ENCODE measurements at places on chromosomes 2 and 18.
A peak's percentile ranks its signal among the peaks of the same experiment; 100 is the strongest.

GRCh38 chr2:203596183-203596582, 61.1 kb upstream of the RAPH1 start:
- DNase-seq, result no peak

- DNase-seq, result no peak
Observed at GRCh38 chr2:77520641-77521547, 1.3 kb downstream of the LRRTM4 start.

GRCh38 chr2:27720004-27720551, 51.4 kb upstream of the MRPL33 start:
- DNase-seq, result peak; percentile 67

DNA sequence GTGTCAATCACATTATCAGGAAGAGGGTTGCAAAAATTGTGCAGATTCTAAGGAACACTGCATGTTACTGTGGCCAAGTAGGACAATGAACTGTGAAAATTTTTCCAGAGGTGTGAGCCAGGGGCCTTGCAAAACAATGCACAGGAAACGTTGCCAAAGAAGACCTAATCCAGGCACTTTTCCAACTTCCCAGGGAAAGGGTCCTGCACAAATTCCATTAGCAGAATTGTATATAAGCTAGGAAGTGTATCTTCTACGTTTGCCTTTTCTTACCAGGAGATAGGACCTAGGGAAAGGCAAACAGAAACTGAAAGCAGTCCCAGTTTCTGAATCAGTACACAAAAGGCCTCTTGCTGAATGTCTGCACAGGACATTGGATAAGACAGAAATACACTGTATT, 1888.3 kb upstream of the CELF4 start:
- no peak for DNase-seq

DNA sequence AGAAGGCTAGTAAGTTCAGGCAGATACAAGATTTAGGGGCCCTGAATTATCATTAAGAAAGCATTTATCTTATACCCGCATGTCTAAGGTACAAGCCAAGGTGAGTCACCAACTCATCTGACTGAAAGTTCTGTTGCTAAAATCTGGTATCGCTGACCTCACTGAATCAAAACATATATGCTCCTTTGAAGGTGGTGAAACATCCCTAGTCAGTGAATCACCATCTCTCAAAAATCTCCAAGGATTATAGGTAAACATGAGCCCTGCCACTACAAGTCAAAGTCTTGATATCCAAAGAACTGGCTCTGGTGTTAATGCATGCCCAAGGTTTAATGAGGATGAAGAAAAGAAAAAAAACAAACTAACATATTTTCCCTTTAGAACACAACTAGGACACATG, 43.5 kb downstream of the IRS1 start:
- DNase-seq, result peak; percentile 94
